ENCODE measurements at places on chromosomes 7 and 10. TPM values are rescaled to one million over a fixed set of nuclear protein-coding genes. Genes with fewer than 3 reads are reported as not detected.

Gene LIPF
- not detected for total RNA-seq

Gene SLC29A3
- total RNA-seq = 1.0 TPM

Gene NSUN6
- 14.6 TPM for total RNA-seq

Gene SPDYE8
- total RNA-seq = not detected

Gene LRRC72
- not detected for total RNA-seq

Gene ZEB1
- total RNA-seq = 67.3 TPM

Gene MYL10
- 8.4 TPM for total RNA-seq

Gene CRYGN
- not detected for total RNA-seq

Gene GPNMB
- 49.6 TPM for total RNA-seq

Gene MACC1
- not detected for total RNA-seq

Gene CALML3
- not detected for total RNA-seq

Gene CCDC3
- 13.0 TPM for total RNA-seq

Gene MYO1G
- total RNA-seq = 1.6 TPM

Gene LDB1
- 29.2 TPM for total RNA-seq

Gene TMEM229A
- total RNA-seq = not detected

Measured in skeletal muscle tissue (tissue), 5 donors.